ENCODE measurements at places on chromosomes 13 and 19. TPM values are rescaled to one million over a fixed set of nuclear protein-coding genes. Genes with fewer than 3 reads are reported as not detected.

The OR4F17 gene
- total RNA-seq = not detected

The ZBTB7A gene
- 19.2 TPM for total RNA-seq

The TMEM238 gene
- 4.4 TPM for total RNA-seq

DNA sequence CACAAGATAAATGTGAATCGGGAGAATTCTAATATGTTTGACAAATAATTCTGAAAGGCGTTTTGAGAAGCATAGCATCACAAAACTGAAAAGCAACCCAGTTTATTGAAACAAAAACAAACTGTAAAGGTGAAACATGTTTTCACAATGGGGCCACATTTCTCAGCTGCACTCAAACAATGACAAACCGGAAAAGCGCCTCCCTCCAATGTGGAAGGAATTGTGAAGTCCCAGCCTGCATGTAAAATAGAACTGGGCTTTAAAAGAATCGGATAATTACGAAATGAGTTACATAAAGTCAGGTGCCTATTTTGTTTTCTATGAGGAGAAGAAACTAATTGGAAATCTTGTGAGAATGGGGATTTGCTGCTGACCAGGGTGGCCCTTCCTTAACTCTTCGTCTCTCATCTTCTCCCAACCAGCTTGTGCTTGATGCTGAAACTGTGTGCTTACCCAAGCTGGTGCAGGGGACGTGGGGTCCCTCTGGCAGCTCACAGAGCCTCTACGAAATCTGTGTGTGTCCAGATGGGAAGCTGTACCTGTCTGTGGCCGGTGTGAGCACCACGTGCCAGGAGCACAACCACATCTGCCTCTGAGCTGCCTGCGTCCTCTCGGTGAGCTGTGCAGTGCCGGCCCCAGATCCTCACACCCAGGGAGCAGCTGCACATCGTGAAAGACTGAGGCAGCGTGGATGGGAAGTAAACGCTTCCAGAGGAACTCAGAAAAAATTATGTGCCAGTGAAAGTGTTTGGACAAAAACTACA, 109.4 kb downstream of the SACS start:
- no peaks in the 10 kb centered on the region for H3K27me3 ChIP-seq
- no peak overlapping the region for H3K27ac ChIP-seq
- H3K4me1 ChIP-seq = no peaks in the 10 kb centered on the region
- H3K36me3 ChIP-seq = no peaks in the 10 kb centered on the region

DNA sequence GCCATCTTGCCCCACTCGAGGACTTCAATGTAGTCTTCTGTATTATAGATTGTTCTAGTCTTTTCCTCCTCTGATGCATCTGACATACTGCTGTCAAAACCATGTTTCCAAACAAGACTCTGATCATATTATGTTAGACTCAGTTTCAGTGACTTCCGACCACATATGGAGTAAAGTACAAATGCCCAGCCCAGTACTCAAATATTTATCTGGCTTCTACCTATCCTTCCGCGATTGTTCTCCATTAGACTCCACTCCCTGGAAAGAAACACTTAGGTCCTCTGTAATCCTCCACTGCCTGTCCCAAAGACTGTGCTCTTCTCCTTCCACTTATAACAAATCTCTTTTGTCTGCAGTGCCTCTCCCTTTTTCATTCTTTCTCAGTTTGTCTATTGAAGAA, 439.5 kb downstream of the EFNB2 start:
- no peaks in the 10 kb centered on the region for H3K36me3 ChIP-seq
- no peak overlapping the region for H3K4me3 ChIP-seq
- DNase-seq = no peak
- no peaks in the 10 kb centered on the region for H3K27me3 ChIP-seq

DNA sequence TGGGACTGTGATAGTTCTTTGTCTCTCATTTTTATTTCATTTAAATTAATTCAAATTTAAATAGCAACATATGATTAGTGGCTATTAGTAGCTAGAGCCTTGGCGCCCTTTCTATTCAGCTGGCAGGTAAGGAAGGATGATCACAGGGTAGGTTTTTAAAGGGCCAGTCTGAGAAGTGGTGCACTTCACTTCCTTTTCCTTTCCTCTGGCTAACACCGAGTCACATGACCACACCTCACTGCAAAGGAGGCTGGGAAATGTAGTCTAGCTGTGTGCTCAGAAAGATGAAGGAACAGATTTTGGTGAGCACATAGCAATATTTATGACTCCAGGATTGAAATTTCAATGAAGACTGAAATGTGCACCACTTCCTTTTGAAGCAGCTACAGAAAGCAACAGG, 128.7 kb downstream of the TSHZ3 start:
- DNase-seq = peak; percentile 66
- no peaks in the 10 kb centered on the region for H3K4me1 ChIP-seq
- no peak overlapping the region for H3K4me3 ChIP-seq
- H3K27ac ChIP-seq = no peak overlapping the region

DNA sequence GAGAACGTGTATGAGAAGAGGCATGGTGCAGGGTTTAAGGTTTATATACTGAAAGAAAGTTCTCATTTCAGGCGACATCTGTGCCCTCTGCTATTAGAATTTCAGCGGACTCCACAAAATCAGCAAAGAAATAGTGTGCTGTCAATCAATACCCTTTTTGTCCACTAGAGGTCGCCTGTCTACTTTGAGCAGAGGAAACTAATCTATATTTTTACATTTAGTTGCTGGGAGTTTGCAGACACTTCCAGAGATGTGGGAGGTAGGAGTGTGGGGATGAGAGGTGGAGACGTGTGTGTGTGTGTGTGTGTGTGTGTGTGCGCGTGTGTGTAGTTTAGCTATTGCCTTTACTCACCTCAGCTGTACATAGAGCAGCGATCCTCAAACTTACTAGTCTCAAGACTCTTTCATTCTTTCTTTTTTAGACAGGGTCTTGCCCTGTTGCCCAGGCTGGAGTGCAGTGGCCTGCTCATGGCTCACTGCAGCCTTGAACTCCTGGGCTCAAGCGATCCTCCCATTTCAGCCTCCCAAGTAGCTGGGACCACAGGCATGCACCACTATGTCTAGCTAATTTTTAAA, 9.7 kb downstream of the INAFM1 start:
- no peaks in the 10 kb centered on the region for H3K27me3 ChIP-seq
- no peaks in the 10 kb centered on the region for H3K4me1 ChIP-seq
- H3K27ac ChIP-seq = no peak overlapping the region
- DNase-seq = peak; percentile 73
- H3K36me3 ChIP-seq = peaks cover 2% of the 10 kb centered on the region
- no peak overlapping the region for H3K4me3 ChIP-seq

DNA sequence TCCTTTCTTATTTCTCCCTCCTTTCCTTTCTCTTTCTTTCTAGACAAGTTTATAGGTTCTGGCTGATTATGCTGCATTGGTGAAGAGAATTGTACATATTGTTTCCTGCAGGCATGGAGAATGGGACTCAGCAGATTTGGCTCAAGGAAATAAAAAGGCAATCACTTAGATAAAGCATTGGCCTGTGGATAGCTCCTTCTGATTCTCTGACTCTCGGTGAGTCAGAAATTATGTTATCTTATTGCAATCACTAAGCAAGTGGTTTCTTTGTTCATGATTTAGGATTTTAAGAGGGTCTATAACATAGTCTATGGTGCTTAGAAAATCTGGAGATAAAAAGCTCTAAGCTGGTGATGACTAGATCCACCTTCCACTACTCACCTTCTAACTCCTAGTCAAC, 54.0 kb upstream of the POSTN start:
- no peaks in the 10 kb centered on the region for H3K27me3 ChIP-seq
- H3K27ac ChIP-seq = no peak overlapping the region
- no peak for DNase-seq
- H3K4me3 ChIP-seq = no peak overlapping the region
- H3K4me1 ChIP-seq = no peaks in the 10 kb centered on the region

GRCh38 chr13:20127262-20127561, 33.6 kb downstream of the GJA3 start:
- H3K4me1 ChIP-seq = no peaks in the 10 kb centered on the region
- no peak overlapping the region for H3K27ac ChIP-seq
- DNase-seq = no peak
- H3K27me3 ChIP-seq = peaks cover 49% of the 10 kb centered on the region
- H3K4me3 ChIP-seq = peak overlapping the region; percentile 77

DNA sequence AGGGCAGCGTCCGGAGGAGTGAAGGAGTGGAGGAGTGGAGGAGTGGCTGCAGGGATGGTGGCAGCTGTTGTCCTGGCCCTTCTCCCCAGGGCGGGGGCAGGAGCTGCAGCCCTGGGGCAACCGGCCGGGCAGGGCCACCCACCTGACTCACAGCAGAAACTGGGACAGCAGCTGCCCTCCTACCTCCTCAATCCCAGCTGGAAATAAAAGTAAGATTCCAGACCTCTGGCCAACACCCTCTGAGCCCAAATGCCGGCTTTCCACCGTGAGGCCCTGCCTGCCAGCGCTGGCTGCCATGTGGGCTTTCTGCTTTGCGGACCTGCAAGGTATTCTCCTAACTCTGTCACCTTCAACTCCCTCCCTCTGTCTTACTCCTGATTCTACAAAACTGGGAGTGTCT, 3.3 kb upstream of the CLPP start:
- H3K4me1 ChIP-seq = no peaks in the 10 kb centered on the region
- no peak overlapping the region for H3K27ac ChIP-seq
- no peak overlapping the region for H3K4me3 ChIP-seq
- no peaks in the 10 kb centered on the region for H3K36me3 ChIP-seq

DNA sequence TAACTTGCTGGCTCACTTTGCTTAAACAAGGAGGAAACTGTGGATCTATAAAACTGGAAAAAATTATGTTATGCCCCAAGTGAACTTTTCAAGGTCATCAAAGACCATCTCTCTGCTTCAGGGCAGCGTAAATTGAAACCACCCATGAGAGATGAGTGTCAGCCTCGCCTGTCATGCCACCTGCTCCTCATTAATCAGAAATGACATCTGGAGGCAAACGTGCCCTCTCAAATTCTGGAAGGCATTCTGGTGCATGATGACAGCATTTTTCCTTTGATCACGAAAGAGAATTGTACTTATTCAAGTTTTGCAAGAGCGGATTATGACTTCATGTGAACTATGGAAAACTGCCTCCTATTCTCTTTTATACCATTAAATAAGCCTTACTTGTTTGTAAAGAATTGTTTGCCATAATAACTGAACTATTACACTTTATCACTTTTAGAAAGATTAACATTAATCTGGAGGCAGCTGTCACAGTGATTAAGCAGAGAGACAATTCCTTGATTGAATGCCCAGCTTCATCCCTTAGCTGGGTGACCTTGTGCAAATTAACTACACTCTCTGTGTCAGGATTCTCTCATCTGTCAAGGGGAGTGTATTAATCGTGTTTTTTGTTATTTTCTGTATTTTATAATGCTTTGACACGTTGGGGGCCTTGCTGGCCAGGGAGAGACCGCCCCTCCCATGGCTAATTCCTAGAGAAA, 17.0 kb upstream of the SACS start:
- no peak for DNase-seq
- no peak overlapping the region for H3K4me3 ChIP-seq
- no peaks in the 10 kb centered on the region for H3K36me3 ChIP-seq

DNA sequence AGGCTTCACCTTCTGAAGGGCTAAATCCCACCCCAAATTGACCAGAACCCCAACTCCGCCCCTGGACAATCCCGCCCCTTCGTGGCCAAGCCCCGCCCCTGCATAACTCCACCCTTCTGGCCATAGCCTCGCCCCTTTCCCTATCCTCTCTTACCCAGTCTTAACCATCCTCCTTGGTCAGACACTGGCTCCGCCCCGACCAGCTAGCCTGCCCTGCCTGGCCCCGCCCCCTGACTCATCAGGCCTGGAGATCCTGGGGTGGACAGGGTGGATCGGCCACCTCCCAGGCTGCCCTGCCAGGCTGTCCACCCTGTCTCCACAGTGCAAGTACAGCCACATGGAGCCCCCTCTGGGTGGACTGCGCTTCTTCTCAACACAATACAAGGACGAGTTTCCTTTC, 8.0 kb upstream of the ZNF358 start:
- no peak overlapping the region for H3K4me3 ChIP-seq
- H3K4me1 ChIP-seq = no peaks in the 10 kb centered on the region
- H3K27me3 ChIP-seq = peaks cover 36% of the 10 kb centered on the region
- DNase-seq = peak; percentile 96
- no peak overlapping the region for H3K27ac ChIP-seq

- DNase-seq = no peak
- no peak overlapping the region for H3K27ac ChIP-seq
- no peak overlapping the region for H3K4me3 ChIP-seq
- H3K36me3 ChIP-seq = no peaks in the 10 kb centered on the region
These were observed 48.0 kb upstream of the RCBTB2 start for GRCh38 chr13:48580896-48581295.

DNA sequence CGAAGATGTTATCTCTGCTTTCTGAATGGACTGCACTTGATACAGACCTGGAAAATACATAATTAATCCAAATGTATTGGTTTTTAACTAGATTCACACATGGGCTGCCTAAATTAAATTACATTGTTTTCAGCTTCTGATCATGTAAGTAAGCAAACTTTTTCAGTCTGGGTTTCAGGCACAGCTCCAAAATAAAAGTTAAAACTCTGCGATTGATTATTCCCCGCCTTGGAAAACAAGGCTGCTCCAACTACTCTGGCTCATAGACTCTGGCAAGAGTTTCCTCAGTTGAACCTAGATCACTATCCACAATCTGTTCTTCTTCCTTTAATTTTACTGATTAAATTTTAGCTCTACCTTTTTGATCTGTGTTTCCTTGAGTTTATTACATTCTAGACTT, 526.0 kb upstream of the SPRY2 start:
- H3K4me1 ChIP-seq = no peaks in the 10 kb centered on the region
- no peak for DNase-seq
- H3K36me3 ChIP-seq = no peaks in the 10 kb centered on the region
- H3K4me3 ChIP-seq = no peak overlapping the region
- no peak overlapping the region for H3K27ac ChIP-seq

GRCh38 chr19:49889038-49889686, 7.5 kb downstream of the IL4I1 start:
- H3K36me3 ChIP-seq = peaks cover 12% of the 10 kb centered on the region
- H3K27ac ChIP-seq = no peak overlapping the region
- no peaks in the 10 kb centered on the region for H3K4me1 ChIP-seq
- H3K4me3 ChIP-seq = no peak overlapping the region
- no peak for DNase-seq

GRCh38 chr19:48988286-48988685, 4.8 kb downstream of the GYS1 start:
- no peak overlapping the region for H3K4me3 ChIP-seq
- H3K4me1 ChIP-seq = no peaks in the 10 kb centered on the region
- no peak for DNase-seq

All from endodermal cell (in vitro differentiated cells).